ENCODE measurements at places on chromosomes 11 and 22.

GRCh38 chr11:120817158-120817557 is 206.7 kb upstream of the TBCEL start:
- no peak for DNase-seq

GRCh38 chr11:117189941-117190544 is 9.1 kb upstream of the TAGLN start:
- no peak for DNase-seq

- no peak for DNase-seq
Observed at GRCh38 chr11:2527621-2528291, 82.9 kb downstream of the KCNQ1 start.

DNA sequence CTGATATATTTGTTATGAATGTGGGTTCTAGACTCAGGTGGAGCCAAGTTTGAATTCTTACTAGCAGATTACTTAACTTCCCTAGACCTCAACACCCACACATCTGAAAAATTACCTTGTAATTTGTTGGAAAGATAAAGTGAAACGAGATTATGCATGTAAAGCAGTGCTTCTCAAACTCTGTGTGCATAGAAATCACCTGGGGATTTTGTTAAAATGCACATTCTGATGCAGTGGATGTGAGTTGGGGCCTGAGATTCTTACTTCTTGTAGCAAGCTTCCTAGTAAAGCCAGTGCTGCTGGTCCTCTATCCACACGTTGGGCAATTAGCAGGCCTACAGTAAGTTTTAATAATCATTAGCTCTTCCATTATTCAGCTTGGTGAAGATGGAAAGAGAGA is 15.1 kb upstream of the CEP295 start:
- DNase-seq: no peak

DNA sequence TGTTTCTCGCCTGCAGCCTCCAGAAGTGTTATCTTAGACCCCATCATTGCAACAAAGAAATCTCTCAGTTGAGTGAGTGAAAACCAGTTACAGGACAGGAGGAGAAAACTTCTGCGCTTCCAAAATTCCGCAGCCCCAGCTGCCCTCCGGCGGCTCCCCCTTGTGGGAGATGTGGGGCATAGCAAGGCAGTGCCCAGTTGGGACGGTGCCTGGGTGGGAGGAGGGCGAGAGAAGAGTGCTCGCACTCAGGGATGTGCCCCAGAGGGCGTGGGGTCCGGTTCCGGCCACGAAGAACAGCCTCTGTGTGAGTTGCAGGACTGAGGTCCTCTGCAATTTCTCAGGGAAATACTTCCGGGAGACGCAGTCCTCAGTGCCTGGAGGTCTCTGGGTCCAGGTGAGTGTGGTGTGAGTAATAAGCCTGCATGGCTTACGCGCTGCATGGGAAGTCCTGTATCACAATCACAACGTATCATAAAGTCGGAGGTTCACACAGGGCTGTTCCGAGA is 87.0 kb upstream of the BLID start:
- DNase-seq: no peak

GRCh38 chr11:86176165-86176884 is 68.2 kb upstream of the EED start:
- no peak for DNase-seq

- peak; percentile 69 for DNase-seq
Observed at GRCh38 chr11:119338318-119338890, 2.3 kb downstream of the C1QTNF5 start.

DNA sequence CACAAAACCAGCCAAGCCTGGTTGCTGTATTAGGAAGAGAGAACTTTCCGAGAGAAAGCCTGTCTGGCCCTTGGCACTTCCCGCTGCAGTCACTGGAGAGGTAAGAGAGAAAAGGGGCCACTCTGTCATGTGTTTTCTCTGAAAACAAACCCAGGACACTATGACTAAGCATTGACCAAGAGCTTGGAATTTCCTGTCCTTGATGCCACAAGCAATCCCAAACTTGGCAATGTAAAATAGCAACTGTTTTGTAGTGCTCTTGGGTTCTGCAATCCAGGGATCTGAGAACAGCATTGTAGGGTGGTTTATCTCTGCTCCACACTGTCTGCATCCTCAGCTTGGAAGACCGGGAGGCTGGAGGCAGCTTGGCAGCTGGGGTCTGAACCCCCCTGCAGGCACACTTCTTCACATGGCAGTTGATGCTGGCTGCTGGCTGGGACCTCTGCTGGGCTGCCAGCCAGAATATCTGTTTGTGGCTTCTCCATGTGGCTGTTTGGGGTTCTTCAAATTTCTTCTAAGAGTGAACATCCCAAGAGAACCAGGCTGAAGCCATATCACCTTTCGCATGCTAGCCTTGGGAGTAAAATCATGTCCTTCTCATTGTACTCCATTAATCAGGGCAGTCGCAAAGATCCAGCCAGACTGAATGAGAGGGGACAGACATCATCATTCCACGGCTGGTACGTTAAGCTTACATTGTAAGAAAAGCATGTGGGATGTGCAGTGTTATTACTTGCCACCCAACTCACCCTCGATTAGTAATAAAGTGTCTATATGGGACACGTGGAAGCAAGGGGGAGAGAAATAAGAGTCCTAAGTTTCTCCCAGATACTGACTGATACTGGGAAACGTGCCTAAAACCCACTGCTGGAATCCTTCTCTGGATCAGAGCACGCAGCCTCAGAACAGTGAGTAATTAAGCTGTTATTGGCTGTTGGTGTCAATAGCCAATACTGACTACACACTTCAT is 537.4 kb upstream of the B3GAT1 start:
- no peak for DNase-seq

DNA sequence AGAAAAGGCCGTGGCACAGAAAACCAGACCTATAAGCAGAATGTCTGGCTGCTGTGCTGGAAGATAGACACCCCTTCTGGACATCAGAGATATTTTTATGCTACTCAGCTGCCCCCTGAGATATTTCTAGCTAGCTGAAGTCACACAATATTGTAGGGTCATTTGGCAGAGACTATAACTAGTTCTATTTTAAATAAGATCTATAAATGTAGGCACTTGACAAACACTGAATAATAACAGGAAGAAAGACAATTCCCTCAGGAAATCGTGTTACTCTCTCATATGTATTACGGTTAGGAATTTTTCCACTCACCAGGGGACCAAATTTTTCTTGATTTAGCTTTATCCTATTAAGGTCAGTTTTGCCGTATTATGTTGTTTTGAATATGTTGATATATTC is 845.4 kb downstream of the OPCML start:
- no peak for DNase-seq

DNA sequence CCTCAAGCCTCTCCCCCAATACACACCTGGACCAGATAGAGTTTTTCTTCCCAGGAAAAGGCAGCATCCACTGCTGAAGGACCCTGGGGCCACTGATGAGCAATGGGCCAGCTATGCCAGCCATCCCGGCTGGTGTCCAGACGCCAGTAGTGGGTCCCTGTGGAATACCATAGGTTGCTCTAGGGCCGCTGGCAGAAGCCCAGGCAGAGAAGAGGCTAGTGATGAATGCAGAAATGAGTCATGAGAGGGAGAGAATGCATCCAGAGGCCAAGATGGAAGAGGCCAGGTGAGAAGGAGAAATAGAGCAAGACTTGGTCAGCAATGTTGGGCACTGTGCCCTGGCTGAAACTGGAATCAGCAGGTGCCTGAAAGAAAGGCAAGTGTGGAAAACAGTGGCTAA is 8.9 kb downstream of the HPX start:
- DNase-seq: no peak

DNA sequence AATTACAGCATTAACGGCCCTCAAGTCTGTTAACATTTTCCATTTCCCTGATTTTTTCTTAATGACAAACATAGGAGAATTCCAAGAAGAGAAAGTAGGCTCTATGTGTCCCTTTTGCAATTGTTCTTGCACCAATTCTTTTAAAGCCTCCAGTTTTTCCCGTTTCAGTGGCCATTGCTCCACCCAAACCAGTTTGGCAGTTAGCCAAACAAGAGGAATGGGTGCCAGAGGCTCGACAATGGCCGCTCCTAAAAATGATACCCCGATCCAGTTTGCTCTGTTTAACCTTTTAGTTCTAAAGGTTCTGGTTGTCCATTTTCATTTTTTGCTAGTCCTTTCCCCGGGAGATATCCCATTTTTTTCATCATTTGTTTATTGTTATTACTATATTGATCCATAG is 6.7 kb upstream of the DNAJB13 start:
- DNase-seq: no peak

DNA sequence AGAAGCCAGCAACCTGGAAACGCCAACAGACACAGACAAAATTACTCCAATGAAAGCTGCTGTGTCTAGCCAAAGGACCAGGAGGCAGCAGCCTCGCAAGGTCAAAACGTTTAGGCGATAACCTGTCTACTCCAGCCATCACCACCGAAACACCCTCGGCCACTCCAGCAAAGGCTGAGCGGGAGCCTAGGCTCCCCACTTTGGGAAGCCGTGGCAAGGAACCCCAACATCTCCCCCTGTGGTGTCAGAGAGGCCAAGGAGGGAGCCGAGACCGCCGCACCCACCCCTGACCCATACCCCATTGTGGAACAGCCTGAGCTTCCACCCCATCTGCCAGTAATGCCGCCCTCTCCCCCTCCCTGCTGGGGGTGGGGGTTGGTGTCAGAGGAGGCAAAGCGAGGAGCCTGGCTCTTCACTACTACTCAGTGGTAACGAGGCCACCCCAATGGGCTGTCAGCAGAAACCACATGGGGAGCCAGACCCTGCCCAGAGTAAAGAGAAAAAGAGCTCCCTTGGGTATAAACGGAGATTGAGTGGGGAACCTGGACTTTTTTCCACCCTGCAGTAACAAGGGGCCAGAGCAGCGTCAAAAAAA is 33.9 kb upstream of the SEPTIN5 start:
- DNase-seq: no peak

DNA sequence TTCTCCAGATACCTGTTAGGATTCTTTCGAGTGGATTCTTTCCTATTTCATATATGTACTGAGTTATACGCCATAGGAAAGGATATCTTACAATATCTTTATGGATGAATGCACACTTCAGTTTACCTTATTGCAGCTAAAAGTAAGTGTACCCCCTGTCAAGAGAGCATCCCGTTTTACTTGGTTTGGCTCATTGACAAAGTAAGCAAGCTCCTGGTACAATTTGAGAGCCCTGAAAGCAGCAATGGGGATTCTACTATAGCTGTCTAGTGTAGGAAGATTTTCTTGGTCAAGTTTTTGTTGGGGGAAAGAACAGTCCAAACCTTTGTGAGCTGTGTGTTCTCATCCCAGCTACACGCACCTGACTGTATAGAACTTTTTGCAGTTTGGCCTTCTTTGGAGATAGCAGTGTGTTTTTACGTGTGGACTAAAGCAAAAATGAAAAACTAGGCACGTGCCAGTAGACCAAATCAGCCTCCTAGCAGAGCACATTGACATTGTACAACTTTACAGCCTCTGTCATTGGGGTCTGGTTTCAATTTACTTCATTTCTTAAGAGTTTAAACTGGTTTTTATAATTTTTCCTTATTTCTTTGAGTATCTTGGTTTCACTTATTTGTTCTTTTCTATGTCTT is 44.0 kb downstream of the PPP6R3 start:
- DNase-seq: no peak

- DNase-seq: no peak
Observed at GRCh38 chr11:126394036-126394435, 38.5 kb downstream of the ST3GAL4 start.

DNA sequence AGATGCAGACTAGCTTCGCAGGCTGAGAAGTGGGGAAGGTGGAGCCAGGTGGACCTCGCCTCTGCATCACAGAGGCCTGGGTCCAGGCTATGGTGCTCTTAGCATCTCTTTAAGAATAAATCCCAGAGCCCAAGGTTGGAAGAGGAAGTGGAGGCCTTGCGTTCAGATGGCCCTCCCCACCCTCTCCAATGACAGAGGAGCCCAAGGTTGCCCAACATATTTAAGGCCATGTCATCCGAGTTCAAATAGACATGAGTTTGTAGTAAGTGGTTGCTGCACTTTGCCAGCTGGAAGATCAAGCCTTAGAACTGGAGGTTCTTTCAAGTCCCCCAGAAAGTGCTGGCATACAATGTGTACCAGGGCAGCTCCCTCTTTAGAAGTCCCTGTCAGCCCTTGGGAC is 47.1 kb upstream of the HORMAD2 start:
- DNase-seq: no peak

DNA sequence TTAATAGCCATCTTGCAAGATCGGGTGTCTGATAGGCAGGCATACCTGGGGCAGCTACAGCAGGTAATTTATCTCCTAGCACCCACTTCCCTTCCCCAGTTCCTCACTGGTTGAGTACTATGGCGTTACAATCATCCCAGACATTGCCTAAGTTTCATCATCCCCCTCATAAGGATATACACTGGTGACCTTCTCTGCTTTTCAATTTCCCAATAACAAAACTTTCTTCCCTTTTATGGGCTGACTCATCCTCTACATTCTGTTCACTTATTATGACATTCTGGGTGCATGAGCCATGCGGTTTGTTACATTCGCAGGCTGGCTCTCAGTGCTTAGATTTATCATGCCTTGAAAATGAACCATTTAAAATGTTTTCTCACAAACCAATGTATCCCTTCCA is 5.0 kb upstream of the MRPL11 start:
- peak; percentile 18 for DNase-seq

DNA sequence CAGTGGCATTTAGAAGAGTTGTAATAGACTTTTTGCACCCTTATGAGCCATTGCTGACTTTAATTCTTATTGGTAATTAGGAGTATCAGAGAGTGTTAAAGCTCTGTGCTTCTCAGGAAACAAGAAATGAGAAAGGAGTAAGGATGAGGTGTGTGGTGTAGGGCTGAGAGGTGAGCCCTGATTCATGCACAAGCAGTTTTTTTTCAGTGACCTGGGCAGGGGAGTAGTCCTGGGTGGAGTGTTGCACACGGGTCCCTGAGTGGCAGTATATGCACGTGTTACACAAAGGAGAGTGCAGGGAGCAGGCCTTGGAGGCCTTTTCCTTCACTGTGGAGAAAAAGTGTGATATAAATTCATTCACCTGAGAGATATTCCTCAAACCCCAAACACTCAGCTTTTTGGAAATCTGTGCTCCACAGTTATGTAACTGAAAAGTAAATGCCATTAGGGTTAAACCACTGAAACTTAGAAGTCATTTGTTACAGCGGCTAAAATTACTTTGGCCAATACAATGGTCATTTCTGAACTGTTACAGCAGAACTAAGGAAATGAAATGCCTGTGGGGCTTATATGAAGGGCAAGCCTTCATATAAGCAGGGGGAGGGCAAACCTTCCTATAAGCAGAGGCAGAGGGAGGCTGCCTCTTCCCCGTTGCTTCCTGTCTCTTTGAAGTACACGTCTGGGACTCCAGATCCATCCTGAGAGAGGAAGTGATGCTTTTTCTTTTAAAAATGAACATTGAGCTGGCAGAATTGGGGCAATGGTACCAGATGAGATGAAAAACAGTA is 62.6 kb upstream of the OLFML1 start:
- no peak for DNase-seq

DNA sequence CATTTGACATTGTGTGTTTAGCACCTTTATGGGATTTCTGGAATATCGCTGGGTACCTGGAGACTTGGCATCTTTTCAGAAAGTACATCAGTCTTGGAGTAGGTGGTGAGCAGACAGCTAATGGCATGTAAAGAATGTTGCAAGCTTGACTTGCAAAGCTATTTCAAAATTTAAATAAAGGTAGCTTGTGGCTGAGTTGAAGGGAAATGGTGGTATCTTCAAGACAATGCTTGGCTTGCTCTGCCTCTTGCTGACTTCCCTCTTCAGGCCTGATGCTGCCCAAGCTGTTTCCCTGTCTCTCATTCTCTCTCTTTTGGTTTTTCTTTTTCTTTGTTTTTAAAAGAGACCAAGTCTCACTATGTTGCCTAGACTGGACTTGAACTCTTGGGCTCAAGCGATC is 13.2 kb downstream of the ZNRF3 start:
- peak; percentile 34 for DNase-seq

Measured in KG1 (cell line).